ENCODE measurements at places on chromosomes 2 and 18. TPM values are rescaled to one million over a fixed set of nuclear protein-coding genes. Genes with fewer than 3 reads are reported as not detected.

The LONRF2 gene
- 0.15 TPM for total RNA-seq

The BCL11A gene
- total RNA-seq: under 0.01 TPM

The C2orf68 gene
- 15.3 TPM for total RNA-seq

The COLEC12 gene
- 27.1 TPM for total RNA-seq

The GPR45 gene
- not detected for total RNA-seq

The KCNE4 gene
- 0.30 TPM for total RNA-seq

The IL37 gene
- total RNA-seq: not detected

The ADRA2B gene
- total RNA-seq: not detected

The SKOR2 gene
- not detected for total RNA-seq

The DSEL gene
- total RNA-seq: 6.2 TPM

The LYPD6 gene
- total RNA-seq: 7.4 TPM

The LRRC30 gene
- not detected for total RNA-seq

The UGT1A3 gene
- total RNA-seq: not detected

The SP140 gene
- total RNA-seq: not detected

The DAPL1 gene
- not detected for total RNA-seq

The PLEKHB2 gene
- total RNA-seq: 117 TPM

The RNF125 gene
- 0.30 TPM for total RNA-seq

The CFC1 gene
- total RNA-seq: not detected

The XIRP2 gene
- 0.32 TPM for total RNA-seq

The DYNAP gene
- total RNA-seq: not detected

The VAMP8 gene
- total RNA-seq: 34.1 TPM

The GPBAR1 gene
- 0.15 TPM for total RNA-seq

The LNPK gene
- 5.8 TPM for total RNA-seq

The UGT1A10 gene
- total RNA-seq: not detected

The SPC25 gene
- 12.5 TPM for total RNA-seq

The SLC9A4 gene
- not detected for total RNA-seq

The ITPRID2 gene
- 236 TPM for total RNA-seq

The OXER1 gene
- total RNA-seq: not detected

The HRH4 gene
- not detected for total RNA-seq

The EPHA4 gene
- 25.3 TPM for total RNA-seq

The RBM45 gene
- total RNA-seq: 31.2 TPM

The ERMN gene
- not detected for total RNA-seq

The APCDD1 gene
- total RNA-seq: not detected

Data from epithelial cell of umbilical artery (primary cell).